ENCODE measurements at places on chromosomes 16 and 17. TPM values are rescaled to one million over a fixed set of nuclear protein-coding genes. Genes with fewer than 3 reads are reported as not detected.
A peak's percentile ranks its signal among the peaks of the same experiment; 100 is the strongest.

The CD300LG gene
- total RNA-seq: 11.9 TPM

The ALOXE3 gene
- 44.5 TPM for total RNA-seq

The PIPOX gene
- total RNA-seq: 3.5 TPM

The TIGD7 gene
- total RNA-seq: 4.3 TPM

DNA sequence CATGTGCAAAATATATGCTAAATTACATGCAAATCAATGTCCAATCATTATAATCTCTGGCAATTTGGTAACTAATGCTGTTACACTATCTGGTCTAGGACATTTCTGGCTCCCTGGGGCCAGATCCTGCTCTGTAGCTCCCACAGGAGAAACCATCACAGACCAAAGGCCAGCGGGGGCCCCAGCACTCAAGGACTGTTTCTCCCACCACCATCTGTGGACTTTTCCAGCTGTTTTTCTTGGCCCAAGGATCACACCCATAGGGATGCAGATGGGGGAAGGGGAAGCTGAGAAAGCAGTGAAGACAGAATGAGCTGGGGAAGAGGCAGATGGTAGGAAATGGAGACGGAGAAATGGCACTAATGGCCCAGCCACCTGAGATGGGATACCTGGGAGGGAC is at the start of gene HIGD1B:
Gene HIGD1B (plus strand): TSS at position 298 of the 400 bp plus-strand sequence. CDS start 270 bp downstream, outside the sequence.
- no peak for DNase-seq
- no peak within 1 kb of the TSS for H3K27ac ChIP-seq
- peaks cover 29% of the 10 kb centered on the region for H3K36me3 ChIP-seq

DNA sequence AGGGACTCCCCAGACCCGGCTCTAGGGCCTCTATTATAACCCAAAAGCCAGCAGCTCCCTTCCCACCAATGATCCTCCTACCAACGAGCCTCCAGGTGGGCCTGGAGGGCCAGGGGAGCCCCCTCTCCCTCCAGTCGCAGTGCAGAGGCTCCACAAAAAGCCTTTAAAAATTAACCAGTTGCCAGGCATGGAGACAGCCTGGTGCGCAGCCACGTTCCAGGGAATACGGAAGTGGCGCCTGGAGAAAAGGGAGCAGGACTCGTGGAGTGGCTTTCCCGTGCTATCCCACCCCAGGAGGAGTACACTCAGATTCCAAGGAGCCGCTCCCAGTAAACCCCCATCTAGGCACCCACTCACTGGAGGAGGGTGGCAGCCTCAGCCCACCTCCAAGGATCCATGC is 112.3 kb downstream of the ZNF423 start:
- no peaks in the 10 kb centered on the region for H3K4me1 ChIP-seq
- DNase-seq: no peak
- H3K4me3 ChIP-seq: no peak overlapping the region

DNA sequence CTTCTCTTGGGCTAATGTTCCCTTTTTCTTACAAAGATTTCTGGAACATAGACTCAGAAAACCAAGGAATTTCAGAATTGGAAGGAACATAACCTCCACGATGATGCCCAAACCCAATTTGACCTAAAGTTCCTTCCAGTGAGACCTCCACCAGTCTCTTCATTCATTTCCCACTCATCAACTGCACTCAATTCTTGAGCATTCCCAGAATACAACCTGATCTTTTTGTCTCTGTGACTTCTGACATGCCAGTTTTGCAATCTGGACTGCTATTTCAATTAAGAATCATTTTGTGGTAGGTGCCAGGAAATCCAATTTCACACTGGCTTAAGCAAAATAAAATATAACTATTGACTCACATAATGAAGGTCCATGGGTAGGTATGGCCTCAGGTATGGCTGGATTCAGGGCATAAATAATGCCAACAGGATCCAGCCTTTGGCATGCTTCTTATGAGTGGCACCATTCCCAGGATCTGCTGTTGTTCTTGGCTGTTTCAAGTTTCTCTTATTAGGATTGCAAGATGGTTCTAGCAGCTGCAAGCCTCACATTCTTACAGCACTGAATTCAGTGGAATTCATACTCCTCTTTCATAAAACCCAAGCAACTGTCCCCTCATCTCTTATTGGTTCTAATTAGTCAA is 184.3 kb downstream of the HS3ST4 start:
- no peaks in the 10 kb centered on the region for H3K36me3 ChIP-seq
- H3K27me3 ChIP-seq: no peaks in the 10 kb centered on the region
- DNase-seq: no peak
- H3K27ac ChIP-seq: no peak overlapping the region

DNA sequence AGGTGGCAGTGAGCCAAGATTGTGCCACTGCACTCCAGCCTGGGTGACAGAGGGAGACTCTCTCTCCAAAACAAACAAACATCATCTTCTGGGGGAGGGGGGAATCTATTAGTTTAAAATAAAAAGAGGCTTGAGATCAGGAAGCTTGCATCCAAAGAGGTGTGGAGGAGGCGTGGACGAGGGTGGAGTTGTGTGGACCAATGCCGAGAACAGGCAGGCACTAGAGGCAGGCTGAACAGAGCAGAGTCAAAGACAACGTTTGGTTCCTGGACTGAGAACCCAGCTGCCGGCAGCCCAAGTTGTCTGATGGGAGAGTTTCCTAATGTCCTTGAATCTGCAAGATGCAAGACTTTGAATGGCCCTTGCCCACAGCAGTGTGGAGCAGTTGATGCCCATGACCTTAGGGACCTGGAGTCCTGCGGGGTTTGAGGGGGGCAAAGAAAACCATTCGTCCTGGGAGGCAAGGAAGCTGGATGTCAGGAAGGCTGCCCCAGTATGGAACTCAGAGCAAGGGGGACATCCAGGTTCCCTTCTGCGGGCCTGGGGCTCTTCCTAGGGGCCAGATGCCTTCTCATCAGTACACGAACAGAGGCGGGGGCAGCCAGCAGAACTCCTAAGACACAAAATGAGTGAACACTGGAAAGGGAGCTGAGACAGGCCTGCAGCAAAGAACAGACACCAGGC is 9.2 kb downstream of the TBC1D16 start:
- H3K4me1 ChIP-seq: peaks cover 79% of the 10 kb centered on the region
- no peaks in the 10 kb centered on the region for H3K36me3 ChIP-seq
- no peak for DNase-seq
- no peak overlapping the region for H3K4me3 ChIP-seq
- H3K27me3 ChIP-seq: no peaks in the 10 kb centered on the region

DNA sequence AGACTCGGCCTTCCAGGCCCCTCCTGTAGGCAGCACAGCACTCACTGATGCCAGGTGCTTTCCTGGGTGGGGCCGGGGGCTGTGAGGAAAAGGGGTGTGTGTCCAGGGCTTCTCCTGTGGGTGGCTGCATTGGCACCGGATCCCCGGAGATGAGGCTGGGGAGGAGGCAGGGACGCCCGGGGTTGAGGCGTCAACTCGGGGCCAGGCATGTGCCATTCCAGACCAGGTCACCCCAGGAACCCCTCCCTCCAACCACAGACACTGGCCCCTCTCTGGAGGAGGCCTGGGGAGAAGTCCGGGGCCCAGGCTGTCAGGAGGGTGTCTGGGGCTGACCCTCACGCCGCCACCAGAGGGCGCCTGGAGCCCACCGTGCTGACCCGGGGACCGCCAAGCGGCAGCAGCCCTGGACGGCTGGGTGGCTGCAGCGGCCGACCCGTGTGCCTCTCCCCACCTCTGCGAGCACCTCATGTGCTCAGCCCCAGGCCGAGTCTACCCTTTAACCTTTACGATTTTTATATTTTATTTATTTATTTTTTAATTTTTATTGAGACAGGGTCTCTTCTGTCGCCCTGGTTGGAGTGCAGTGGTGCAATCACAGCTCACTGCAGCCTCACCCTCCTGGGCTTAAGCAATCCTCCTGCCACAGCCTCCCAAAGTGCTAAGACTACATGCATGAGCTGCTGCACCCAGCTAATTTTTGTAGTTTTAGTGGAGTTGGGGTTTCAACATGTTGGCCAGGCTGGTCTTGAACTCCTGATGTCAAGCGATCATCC is 3.2 kb upstream of the METRN start:
- no peaks in the 10 kb centered on the region for H3K36me3 ChIP-seq
- H3K27ac ChIP-seq: no peak overlapping the region
- DNase-seq: no peak
- peaks cover 79% of the 10 kb centered on the region for H3K27me3 ChIP-seq
- H3K4me1 ChIP-seq: peaks cover 33% of the 10 kb centered on the region

DNA sequence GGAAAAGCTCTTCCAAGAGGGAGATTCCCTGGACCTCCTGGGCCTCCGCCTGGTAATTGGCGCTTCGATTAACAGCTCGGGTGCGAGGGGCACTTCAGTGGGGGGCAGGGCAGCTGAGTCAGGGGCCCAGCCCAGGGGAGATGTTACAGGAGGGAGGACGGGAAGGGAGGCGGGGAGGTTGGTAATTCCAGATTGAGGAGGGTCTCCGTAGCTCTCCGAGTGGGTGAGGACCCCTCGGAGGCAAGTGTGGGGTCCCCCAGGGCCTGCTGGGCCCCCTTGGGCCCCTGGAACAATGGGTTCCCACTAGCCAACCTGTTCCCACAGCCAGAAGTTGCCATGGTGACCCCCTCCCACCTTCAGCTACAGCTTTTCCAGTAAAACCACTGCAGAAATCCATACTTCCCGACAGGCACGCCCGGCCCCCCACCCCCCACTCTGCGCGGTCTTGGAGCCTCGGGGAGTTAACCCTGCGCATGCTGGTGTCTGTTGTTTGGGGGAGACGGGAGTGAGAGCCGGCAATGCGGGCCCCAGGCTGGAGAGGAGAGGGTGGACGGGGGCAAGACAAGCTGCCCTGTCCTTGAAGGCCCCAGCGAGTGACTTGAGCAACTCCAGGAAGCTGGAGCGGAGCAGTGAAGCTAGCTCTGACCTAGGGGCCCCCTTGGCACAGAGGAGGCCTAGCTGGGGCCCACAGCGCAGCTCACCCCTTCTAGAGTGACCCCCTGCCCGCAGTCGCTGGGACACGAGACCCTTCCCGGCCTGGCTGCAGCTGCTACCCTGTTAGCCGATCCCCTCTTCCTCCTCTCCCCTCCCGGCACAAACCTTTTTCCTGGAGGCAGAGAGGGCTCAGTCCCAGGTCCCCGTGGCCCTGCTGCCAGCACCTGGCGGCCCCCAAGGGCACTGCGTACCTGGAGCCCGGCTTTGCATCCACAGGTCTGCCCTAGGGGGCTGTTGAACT is 37.8 kb downstream of the TMEM235 start:
- peaks cover 16% of the 10 kb centered on the region for H3K4me1 ChIP-seq
- H3K27ac ChIP-seq: no peak overlapping the region
- H3K36me3 ChIP-seq: no peaks in the 10 kb centered on the region
- H3K27me3 ChIP-seq: peaks cover 44% of the 10 kb centered on the region
- H3K4me3 ChIP-seq: no peak overlapping the region

GRCh38 chr17:47649153-47649971 is at the start of gene KPNB1:
TSS of gene KPNB1 (plus strand) at chr17:47649919. CDS start at chr17:47650245, 326 bp downstream.
- peak within 1 kb of the TSS; percentile 91 for H3K27ac ChIP-seq
- peak within 1 kb of the TSS; percentile 89 for H3K4me3 ChIP-seq
- DNase-seq: peak; percentile 100
- H3K27me3 ChIP-seq: no peaks in the 10 kb centered on the region
- H3K36me3 ChIP-seq: peaks cover 23% of the 10 kb centered on the region
- H3K4me1 ChIP-seq: peaks cover 29% of the 10 kb centered on the region

- no peaks in the 10 kb centered on the region for H3K36me3 ChIP-seq
- no peak overlapping the region for H3K4me3 ChIP-seq
- no peak overlapping the region for H3K27ac ChIP-seq
- peaks cover 37% of the 10 kb centered on the region for H3K4me1 ChIP-seq
- DNase-seq: no peak
These were observed 51.3 kb downstream of the NKD1 start for GRCh38 chr16:50599494-50599893.

DNA sequence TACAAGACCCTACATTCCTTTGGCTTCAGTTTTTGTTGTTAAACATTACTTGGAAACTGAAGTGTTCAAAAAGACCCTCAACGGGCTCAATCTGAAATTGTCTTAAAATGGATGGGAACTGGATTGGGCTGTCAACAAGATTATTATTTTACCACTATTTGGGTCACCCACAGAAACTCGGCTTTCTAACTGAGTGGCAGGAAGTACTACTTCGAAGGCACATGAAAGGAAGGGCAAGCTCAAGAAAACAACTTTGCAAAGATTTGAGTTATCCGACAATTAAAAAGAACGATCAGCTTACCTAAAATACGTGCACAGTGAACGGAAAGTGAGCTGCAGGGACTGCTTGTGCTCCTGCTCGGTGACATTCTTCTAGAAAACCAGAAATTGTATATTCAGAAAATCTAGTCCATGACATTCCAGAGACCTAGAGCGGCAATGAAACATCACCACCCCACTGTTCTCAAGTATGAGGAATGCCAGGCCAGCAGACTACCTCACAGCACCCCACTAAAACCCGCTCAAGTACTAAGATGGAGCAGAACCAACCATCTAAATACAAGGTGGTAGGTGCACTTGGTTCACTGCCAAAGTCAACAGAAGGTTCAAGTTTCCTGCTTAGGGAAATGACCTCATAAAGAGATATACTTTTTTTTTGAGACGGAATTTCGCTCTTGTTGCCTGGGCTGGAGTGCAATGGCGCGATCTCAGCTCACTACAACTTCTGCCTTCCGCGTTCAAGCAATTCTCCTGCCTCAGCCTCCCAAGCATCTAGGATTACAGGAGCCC is 60.5 kb downstream of the ZZEF1 start:
- H3K27me3 ChIP-seq: no peaks in the 10 kb centered on the region
- no peaks in the 10 kb centered on the region for H3K4me1 ChIP-seq
- H3K4me3 ChIP-seq: no peak overlapping the region
- peaks cover 95% of the 10 kb centered on the region for H3K36me3 ChIP-seq

DNA sequence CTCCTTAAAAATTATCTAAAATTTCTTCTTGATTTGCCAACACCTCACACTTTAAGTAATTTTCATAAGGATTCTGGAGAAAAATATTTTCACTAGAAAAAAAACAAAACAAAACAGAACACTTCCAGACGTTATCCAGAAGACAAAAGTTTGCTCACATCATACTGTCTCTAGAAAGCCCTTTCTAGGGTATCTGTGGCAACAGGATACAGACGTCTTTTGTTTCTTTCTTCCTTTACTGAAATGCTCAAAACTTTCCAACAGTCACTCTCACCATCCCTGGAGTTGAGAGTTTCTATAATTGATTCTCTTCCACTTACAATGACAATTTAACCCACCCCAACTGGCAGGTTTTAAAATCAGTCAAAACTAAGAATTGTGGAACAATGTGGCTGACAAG is 2.6 kb downstream of the ZC3H7A start:
- no peak overlapping the region for H3K4me3 ChIP-seq
- H3K27me3 ChIP-seq: no peaks in the 10 kb centered on the region
- DNase-seq: no peak
- H3K4me1 ChIP-seq: peaks cover 74% of the 10 kb centered on the region
- peak overlapping the region; percentile 30 for H3K27ac ChIP-seq
- H3K36me3 ChIP-seq: no peaks in the 10 kb centered on the region

DNA sequence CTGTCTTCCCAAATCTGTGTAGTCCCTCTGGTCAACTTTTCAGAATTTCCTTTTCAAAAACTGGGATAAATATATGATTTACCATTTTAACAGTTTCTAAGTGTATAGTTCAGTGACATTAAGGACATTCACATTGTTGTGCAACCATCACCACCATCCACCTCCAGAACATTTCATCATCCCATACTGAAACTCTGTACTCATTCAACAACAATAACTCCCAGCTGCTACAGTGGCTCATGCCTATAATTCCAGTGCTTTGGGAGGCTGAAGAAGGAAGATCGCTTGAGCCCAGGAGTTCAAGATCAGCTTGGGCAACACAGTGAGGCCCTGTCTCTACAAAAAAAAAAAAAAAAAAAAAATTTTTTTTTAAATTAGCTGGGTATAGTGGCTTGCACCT is 131.0 kb downstream of the AATF start:
- no peak overlapping the region for H3K4me3 ChIP-seq
- H3K27me3 ChIP-seq: no peaks in the 10 kb centered on the region
- no peaks in the 10 kb centered on the region for H3K36me3 ChIP-seq
- no peak overlapping the region for H3K27ac ChIP-seq
